G401 (cell line): ENCODE measurements at places on chromosomes 1 and 21.

DNA sequence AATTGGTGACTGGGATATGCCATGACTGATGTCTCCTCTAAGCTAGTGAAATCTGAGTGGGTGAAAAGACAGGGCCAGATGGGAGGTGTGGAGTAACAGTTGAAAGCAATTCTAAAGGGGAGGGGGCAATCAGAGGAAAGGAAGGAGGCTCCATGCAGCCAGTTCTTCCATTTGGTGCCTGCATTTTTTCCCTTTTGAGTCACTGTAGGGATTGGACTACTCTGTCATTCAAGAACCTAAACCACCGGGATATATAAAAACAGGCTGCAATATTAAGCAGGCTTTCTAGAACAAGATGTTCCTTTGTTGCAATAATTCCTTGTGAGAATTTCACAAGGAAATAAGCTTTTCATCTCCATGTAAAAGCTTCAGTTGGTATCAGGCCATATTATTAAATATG, 18.3 kb downstream of the CLIC6 start:
- DNase-seq, result no peak

GRCh38 chr1:7526196-7526866, 244.8 kb upstream of the VAMP3 start:
- no peak for DNase-seq

DNA sequence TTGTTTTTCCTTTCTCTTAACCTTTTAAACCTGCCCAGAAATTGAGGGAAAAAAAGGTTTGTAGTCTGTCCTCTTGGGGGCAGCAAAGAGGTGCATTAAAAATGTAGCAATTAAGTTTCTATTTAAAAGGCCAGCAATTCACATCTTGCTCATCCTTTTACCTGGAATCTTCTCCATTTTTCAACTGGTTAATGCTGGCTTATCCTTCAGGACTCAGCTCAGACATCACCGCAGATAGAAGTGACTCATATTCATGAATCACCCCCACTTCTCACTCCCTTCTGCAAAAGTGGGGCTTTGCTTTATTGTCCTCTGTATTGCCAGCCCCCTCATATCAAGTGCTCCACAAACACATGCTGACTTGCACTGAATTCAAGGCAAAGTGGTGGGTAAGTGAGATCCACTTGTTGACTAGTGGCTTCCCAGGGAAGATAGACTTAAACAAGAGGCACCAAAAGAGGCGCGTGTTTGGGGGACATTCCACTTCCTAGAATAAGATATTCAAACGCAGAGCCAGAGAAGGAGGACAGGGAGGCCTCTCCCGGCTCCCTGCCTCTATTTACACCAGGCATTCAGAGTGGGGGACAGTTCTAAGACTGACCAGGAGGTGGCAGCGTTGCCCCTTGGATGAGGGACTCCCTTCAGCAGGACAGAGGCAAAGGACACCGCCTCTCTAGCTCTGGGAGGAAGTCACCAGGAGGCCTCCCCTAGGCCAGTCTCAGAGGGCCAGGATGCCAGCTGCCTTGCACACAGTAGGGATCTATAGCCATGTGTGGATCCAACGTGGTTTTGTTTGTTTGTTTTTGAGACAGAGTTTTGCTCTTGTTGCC, 23.2 kb upstream of the ZNF648 start:
- peak; percentile 74 for DNase-seq

DNA sequence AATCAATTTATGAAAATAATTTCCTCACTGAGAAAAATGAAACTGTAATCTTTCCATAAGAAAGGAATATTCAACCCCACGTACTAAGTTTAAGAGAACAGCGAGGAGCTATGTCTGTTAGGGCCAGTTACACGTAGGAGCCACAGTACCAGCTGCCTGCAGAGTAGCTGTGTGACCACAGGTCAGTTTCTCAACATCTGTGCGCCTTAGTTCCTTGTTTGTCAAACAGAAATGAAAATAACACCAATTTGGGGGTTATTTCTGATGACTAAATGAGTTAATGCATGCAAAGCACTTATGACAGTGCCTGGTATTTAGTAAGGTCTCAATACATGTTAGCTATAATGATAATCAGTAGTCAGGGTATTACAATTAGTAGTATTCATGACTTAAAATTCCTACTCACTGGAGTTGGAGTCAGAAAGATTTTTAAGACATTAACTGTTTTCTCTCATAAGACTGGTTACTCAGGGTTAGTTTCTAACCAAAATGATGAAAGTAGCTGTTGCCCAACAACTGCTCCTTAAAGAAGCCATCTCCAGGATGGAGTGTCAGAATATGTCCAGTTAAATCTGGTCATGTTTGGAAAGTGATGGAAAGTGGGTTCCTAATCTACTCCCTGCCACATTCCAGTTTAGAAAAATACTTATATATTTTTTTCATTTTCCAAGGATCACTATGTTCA, 85.8 kb upstream of the ZNF648 start:
- DNase-seq, result no peak

GRCh38 chr1:94955767-94956632, 29.1 kb upstream of the CNN3 start:
- peak; percentile 48 for DNase-seq

DNA sequence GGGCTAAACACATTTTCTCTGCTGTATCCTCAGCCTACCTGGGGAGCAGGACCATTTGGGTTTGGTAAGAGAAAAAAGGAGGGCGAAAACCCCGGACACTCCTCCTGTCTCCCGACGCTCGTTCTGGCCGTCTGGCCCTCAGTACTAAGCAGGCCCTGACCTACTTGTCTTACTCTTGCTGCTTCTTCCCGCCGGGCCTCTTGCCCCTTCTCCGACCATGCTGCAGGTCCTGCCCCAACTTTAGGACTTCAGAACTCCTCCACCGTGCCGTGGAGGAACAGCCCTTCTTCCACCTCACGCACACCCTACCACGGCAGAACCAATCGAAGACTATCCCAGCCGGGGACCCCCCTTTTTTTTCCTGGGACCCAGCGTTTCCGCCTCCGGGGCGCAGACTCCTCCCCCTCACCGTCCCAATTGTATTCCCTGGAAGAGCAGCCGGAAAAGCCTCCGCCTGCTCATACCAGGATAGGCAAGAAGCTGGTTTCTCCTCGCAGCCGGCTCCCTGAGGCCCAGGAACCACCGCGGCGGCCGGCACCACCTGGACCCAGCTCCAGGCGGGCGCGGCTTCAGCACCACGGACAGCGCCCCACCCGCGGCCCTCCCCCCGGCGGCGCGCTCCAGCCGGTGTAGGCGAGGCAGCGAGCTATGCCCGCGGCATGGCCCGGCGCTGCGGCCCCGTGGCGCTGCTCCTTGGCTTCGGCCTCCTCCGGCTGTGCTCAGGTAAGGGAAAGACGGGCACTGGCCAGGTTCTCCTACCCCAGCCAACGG, at the start of gene CHRNB2:
Gene CHRNB2 (plus strand): TSS at position 393 of the 771 bp plus-strand sequence. CDS start 267 bp downstream, at position 660.
- peak; percentile 83 for DNase-seq

DNA sequence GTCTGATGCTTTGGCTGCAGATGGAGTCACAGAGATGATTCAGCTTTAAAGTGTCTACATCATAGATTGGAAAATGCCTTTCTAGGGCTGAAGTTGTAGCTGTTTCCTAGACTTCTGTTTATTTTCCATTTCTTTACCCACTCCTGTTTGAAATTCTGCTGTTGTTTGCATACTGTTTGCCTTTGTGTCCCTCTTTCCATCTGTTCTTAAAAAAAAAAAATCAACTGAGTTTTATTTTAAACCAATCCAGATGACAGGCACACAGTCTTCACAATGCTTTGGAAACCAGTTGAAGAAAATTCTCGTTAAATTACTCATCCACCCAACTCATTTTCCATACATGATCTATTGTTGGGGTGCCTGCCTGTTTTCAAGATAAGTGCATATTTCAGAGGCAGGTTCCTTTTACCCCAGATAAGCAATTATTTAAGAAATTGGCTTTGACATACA, 245.9 kb downstream of the DISC1 start:
- DNase-seq, result no peak

GRCh38 chr1:28518745-28519341, 13.0 kb downstream of the RCC1 start:
- DNase-seq, result no peak

GRCh38 chr1:199690496-199690895, 337.0 kb upstream of the NR5A2 start:
- DNase-seq, result no peak

DNA sequence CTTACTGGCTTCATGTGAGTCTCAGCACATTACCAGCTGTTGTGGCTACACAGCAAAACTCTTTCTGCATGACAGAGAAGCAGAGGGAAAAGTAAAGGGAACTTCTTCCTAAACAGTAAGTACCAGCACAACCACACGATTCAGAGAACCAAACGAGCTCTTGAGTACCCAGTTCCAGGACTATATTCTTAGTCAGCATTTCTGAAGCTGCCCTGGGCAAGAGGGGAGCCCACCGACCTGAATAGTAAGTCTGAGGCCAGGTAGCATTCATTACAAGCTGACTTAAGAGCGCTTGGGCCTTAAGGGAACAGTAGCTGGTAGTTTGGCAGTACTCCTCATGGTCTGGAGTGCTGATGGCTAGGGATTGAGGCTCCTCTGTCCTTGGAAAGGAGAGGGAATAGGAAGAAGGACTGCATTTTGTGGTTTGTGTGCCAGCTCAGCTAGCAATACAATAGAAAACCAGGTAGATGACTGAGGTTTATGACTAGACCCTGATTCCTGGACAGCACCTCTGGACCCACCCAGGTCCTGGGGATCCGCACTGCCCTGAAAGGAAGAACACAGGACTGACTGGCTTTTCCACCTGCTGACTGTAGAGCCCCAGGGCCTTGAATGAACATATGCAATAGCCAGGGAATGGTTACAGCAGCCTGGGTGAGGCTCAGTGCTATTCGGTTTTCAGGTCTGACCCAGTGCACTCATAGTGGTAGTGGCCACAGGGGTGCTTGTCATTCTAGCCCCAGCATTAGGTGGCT, 396.8 kb upstream of the PRMT6 start:
- no peak for DNase-seq

DNA sequence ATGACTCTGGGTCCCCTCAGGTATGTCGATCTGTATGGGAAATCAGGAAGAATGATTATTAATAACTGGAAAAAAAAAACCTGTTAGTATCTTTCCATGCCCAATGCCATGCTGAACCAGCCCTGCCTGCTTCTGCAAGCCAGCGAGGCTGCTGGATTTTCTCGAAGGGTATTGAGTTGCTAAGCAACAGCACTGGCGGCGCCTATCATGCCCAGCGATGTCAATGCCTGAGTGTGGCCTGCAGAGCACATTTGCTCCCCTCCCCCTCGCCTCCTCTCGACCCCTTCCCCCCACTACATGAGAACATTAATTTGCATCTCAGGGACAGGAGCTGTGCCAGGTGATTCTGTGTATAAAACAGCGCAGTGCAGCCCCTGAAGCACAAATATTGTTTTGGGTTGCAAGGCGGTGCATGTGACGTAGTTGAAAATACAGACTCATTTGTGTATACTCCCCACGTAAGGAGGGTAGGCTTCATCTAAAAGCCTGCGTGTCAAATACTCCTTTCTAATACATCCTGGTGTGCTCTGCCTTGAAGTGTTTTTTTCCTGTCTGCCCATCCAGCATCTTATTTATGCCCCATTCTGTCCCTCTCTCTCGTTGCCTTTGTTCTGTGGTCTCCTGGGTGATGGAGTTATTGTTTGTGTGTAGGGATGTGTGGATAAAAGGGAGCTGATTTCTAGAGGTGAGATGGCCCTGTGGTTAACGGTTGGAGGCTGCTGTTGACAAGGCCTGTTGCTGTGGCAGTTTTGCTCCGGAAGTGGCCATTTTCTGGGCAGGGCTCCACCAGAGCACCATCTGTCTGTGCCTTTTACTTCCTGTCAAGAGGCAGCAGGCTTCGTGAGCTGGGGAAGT, 32.7 kb upstream of the ATP5PO start:
- DNase-seq, result peak; percentile 94

- DNase-seq, result no peak
Observed at GRCh38 chr1:32981003-32981901, 16.6 kb upstream of the RNF19B start.

- no peak for DNase-seq
Observed at GRCh38 chr1:62962901-62963776, 179.2 kb downstream of the ATG4C start.

DNA sequence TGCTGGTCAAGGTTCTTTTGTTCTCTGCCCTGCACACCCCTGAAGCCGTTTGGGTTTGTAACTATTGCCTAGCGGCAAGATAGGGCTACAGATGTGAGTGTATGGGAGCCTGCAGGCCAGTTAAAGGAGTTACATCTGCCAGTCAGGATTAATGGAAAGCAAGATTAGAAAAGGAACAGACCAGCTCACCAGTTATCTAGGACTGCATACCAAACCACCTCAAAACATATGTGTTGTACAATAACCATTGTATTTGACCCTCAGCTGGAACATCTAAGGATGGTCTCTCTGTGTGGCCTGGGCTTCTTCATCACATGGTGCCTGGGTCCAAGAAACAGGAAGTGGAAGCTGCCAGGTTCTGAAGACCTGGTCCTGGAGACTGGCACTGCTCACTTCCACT, 52.5 kb upstream of the FBXO28 start:
- no peak for DNase-seq

- DNase-seq, result no peak
Observed at GRCh38 chr1:26696119-26696653, 371 bp downstream of the ARID1A start.

DNA sequence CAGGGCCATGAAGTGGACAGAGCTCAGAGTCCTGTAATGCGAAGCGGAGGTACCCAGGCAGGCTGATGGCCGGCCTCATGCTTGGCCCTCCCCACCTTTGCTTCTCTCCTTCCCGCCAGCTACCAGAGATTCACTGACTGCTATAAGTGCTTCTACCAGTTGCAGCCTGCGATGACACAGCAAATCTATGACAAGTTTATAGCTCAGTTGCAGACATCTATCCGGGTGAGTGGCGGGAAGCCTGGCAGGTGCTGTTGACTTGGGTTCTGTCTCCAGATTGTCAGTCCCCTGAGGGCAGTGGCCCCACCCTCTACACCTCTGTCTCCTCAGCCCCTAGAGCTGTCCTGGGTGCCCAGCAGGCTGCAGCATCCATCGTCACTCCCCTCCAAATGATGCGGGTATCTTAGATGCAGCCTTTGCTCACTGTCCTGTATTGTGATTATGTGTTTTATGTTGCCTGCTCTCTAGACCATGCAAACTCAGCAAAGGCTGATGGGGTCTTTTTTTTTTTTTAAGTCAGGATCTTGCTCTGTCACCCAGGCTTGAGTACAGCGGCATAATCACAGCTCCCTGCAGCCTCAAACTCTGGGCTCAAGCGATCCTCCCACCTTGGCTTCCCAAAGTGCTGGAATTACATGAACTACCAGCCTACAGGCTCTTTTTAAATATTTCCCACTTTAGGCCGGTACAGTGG, 9.6 kb upstream of the BGLAP start:
- no peak for DNase-seq

GRCh38 chr1:101238031-101238628, 1.3 kb downstream of the S1PR1 start:
- DNase-seq, result no peak
